ENCODE measurements at places on chromosomes 6 and 20.
A peak's percentile ranks its signal among the peaks of the same experiment; 100 is the strongest.

DNA sequence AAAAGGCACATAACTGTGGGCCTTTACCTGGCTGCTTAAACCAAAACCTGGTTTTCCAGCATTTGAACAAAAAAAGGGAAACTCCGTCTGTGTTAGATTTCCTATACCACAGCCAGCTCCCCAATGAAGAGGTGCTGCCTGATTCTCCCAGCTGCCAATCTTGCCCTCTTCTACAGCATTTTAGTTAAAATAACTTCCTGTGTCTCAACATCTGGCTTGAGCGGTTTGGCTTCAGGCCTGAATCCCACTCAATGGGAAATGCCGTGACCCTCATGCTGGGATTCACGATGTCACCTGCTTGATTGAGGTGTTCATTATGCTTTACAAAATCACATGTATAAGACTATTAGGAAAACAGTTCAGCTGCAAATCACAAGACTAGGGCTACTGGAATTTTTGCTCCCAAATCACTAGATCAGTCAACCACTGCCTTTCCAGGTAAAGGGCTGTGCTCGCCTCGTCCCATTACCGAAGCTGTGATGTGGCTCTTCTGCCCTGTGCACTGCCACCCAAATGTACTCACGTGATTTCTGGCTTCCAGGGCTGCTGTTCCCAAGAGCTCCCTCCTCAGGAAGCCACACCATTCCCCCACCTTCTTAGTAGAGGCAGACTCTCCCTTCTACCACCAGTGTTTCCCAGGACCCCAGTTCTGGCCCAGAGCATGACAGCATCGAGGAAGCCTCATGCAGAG is 94.6 kb downstream of the PSMG4 start:
- DNase-seq = no peak

GRCh38 chr6:137491478-137491877 is 2.7 kb downstream of the OLIG3 start:
- no peak for DNase-seq

- DNase-seq = no peak
Measured at GRCh38 chr20:36744243-36744642, 1.6 kb downstream of the NDRG3 start.

- DNase-seq = no peak
Measured at GRCh38 chr20:3167738-3168078, 5.6 kb downstream of the LZTS3 start.

DNA sequence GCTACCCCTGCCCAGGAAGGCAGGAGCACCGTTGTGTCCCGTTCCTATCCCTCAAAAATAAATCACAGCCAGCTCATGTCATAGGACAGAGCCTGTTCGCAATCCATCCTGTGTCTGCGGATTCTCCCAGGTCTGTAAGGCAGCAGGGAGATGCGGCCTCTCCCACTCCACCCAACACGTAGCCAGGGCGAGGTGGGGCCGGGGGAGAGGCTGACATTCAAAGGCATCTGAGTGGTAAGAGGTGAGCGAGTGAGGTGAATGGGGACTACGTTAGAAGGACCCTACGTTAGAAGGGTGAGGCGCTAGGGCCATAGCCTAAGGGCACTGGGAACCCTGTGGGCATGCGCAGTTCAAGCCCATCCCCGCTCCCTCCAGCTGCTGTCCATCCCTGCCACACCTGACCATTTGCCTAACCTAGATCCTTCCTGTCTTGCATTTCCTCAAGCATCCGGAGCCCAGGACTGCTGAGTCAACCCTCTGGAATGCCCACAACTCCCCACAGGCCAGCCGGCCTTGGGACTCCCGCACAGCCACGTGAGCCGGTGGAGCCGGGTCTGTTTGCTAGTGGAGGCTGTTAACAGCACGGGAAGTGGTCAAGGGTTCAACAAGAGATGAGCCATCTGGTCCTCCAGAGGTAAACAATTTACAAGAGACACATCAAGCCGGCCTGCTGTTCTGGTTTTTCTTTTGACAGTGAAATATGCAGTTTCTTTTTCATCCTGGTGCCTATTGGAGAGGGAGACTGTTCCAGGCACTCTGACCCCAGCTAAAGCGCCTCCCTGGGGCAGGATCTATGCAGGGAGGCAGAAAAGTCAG is 45.9 kb downstream of the RIPOR3 start:
- peak; percentile 67 for DNase-seq

- DNase-seq = no peak
Measured at GRCh38 chr6:111843347-111844147, 29.7 kb downstream of the FYN start.

DNA sequence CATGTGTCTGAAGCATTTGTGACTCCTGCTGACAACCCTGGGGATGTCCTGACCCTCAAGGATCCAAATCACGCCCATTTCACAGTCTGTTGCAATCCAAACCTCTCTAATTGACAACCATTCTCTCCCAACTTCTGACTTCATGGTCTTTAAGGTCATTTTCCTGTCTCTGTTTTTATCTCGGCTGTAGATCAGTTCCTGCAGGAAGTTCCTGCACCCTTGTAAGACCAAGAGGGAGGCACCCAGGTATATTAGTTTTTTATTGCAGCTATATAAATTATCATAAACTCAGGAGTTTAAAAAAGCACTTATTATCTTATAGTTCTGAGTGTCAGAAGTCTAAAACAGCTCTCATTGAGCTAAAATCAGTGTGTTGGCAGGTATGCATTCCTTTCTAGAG is 166.8 kb downstream of the BTBD3 start:
- DNase-seq = no peak

GRCh38 chr20:24502661-24503060 is 33.2 kb downstream of the SYNDIG1 start:
- DNase-seq = no peak

- DNase-seq = no peak
Measured at GRCh38 chr20:49904440-49905214, 10.7 kb downstream of the SPATA2 start.

DNA sequence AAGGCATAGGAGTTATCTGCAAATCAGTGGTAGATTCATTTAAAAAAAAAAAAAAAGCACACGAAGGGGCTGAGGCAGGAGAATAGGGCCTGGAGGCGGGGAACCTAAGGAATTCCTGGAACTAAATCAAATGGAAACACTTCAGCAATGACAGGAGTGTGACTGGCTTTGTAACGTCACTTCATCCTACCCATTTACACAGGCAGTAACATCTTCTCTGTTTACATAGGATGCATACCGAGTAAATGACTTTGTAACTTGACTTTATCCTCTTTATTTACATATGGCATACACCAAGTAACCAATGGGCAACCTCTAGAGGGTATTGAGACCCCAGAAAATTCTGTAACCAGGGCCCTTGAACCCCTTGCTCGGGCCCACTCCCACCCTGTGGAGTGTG is 56.4 kb upstream of the IYD start:
- no peak for DNase-seq

DNA sequence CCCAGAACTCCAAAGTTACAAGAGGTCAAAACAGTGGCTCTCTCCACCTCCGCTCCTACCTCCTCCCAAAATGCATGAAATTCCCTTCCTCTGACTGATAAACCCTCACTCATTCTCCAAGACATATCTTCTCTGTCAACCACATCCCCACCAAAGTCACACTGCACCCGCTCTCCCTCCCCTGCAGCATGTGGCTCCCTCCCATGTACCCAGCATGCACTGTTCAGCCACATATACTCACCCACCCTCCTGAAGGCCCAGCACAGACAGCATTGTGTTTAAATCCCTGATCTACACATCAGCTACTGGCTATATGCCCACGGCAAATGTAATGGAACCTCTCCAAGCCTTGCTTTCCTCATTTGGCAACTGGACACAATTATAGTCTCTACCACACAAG is 5.5 kb upstream of the POU5F1 start:
- DNase-seq = no peak

DNA sequence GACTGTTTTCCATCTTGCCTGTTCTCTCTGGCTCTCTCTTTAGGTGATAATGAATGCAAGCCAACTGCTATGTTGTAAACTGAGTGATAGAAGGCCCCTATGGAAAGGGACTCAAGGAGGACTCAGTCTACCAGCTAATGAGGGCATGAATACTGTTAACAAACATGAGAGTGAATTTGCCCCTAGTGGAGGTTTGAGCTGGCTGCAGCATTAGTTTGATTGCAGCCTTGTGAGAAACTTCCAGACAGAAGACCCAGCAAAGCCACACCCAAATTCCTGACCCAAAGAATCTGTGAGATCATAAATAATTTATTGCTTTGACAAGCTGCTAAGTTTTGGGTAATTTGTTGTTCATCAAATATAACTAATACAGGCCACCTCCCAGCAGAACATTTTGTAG is 50.0 kb upstream of the PLCB1 start:
- DNase-seq = no peak

DNA sequence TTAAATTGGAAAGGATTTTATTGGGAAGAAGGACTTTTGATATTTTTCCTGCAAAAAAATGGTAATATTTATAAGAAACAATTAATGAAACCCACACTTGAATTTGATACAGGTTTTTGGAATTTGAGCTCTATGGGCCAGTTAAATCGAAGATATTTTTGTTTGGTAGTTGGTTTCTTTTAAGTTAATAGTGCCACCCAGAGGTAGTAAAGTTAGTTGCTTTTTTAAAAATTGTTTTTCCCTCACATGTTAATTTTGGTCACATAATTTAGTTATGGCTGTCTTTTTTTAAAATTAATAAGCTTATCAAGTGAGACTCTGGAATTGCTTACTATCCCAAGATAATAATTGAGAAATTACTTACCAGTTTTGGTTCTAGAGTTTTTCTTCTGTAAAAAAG is 7.1 kb downstream of the PRIM2 start:
- DNase-seq = no peak

DNA sequence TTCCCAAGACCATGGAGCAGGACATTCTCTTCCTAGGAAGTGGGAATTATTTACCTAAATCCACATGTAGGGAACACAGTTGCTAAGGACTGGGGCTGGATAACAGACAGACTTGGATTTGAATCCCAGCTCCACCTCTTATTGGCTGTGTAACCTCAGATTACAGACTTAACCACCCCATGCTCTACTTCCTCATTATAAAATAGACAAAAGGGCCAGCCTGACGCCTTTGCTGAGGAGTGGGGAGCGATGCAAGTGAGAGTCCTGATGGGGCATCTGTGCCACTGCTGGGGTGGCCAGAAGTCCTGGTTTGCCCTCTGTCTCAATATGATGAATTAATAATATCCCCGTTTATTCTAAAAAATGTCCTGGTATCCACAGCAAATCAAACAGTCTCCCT is 46.8 kb downstream of the SPATA2 start:
- no peak for DNase-seq

- DNase-seq = no peak
Measured at GRCh38 chr6:39214846-39215639, 14.2 kb downstream of the KCNK5 start.

- DNase-seq = peak; percentile 84
Measured at GRCh38 chr6:3825851-3826581, 23.2 kb upstream of the FAM50B start.

GRCh38 chr20:21323640-21324039 is 20.5 kb downstream of the XRN2 start:
- no peak for DNase-seq

- DNase-seq = peak; percentile 32
Measured at GRCh38 chr6:32967151-32968091, 973 bp upstream of the BRD2 start.

All from gastrocnemius medialis (tissue), 4 donors.